ENCODE measurements at places on chromosomes 12 and 14. TPM values are rescaled to one million over a fixed set of nuclear protein-coding genes. Genes with fewer than 3 reads are reported as not detected.

Gene CPNE6
- total RNA-seq: 55.7 TPM

Gene CLEC9A
- total RNA-seq: 0.59 TPM

Gene TEX52
- total RNA-seq: not detected

Gene EGLN3
- total RNA-seq: 25.1 TPM

Gene TRPV4
- 0.50 TPM for total RNA-seq

Gene GPHN
- 115 TPM for total RNA-seq

Gene RGS6
- total RNA-seq: 9.4 TPM

Gene C12orf54
- total RNA-seq: 0.40 TPM

GRCh38 chr12:115897729-115898128, 379.8 kb downstream of the MED13L start:
- DNase-seq: peak; percentile 69

GRCh38 chr14:68235011-68235410, 415.4 kb downstream of the RAD51B start:
- DNase-seq: no peak

DNA sequence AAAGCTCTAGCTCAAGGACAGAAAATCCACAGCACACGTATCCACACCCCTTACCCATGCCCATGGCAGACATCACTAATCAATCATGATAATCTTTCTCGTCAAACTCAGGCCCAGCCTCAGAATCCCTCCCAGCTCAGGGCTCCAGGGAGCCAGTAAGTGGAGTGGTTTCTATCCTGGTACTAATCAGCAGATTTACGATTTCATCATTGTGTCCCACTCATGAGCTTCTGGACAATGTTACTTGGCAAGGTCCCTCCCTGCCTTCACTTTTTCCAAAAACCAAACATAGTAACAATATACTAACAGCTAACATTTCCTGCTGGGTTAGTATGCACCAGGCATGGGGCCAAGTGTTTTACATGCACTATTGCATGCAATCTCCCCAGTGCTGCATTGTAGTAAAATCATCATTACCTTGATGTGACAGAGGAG, 45.8 kb upstream of the NCOR2 start:
- peak; percentile 72 for DNase-seq

DNA sequence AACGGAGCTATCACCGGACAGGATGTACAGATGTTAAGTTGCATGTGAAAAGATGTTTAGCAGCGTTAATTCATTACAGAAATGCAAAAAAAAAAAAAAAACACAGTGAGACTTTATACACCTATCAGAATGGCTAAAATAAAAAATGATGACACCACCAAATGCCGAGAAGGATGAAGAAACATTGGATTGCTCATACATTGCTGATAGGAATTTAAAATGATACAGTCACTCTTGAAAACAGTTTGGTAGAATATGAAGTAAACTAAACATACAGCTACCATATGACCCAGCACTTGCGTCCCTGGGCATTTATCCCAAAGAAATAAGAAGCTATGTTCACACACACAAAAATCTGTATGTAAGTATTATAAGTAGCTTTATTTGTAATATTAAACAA, 574.1 kb downstream of the SLC16A7 start:
- DNase-seq: no peak

DNA sequence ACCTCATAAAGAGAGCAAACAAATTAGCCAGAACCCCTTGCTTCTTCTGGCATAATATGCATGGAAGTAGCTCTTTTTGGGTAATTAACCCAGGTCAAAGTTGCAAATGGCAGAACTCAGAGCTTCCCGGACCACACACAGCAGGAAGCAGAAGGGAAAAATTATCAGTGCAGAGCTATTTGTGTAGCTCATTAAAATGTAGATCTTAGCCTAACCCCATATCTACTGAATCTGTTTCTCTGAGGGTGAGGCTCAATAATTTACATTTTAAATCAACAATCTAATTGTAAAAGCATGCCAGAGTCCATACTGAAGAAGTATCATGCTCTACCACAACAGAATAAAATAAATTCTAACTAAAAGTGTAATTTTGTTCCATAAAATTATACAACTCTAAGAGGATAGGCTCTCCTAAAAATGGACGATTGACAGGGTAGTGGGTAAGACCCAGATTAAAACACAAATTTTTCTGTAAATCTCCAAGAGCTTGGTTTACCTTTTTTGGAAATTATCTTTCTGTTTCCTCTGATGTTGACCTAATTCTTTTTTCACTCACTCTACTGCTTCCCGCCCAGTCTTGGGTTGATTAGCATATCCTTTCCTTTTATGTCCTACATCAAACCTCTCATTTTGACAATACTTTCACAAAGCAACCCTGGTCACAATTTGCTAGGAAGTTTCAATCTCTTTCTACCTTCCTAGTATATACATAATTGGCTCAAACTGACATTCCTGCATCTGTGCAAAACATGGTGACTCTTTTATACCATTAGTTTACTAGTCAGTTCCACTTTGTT, 213.3 kb upstream of the SLC16A7 start:
- no peak for DNase-seq

GRCh38 chr12:96197503-96198272, 3.5 kb downstream of the ELK3 start:
- no peak for DNase-seq

GRCh38 chr14:22502551-22502950, 86.5 kb downstream of the DAD1 start:
- DNase-seq: no peak

- no peak for DNase-seq
These were observed 1.6 kb downstream of the MMP14 start for GRCh38 chr14:22837750-22838538.

GRCh38 chr12:48187916-48188695, 4.7 kb downstream of the CCDC184 start:
- DNase-seq: no peak

DNA sequence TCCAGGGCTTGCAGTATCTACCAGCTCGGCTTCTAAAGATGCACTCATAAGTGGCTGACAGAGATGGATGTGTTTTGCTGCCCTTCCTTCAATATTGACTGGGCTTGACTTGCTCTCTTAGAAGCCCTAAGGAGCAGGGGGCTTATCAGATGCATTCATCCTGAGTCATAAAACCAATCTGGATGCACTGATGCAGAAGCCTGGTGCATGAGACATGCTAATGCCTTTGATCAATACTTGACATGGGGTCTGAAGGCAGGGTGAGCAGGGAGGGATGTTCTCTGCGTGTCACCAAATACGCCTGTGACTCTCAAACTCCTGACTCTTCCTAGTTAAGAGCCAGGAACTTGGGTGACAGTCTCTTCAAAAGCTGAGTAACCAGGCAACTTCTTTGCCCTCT, 77.8 kb upstream of the HSPB8 start:
- no peak for DNase-seq

DNA sequence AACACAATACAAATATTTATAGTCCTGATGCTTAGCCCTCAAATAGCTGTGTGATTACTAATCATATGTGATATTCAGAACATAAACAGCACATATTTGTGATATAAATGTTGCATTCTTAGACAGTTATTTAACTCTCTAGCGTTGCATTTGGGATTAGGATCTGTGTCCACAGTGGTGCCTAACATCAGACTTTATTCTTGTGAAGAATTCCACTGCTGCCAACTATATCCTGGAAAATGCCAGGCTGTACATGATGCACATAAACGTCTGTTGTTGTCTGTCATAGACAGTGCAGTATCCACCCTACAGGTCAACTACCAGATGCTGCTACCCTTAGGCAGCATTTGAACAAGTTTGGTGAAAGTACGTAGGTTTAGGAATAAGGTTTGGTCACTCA, 39.0 kb downstream of the SLC38A4 start:
- no peak for DNase-seq
